Effector memory CD4-positive, alpha-beta T cell (primary cell): ENCODE measurements at places on chromosomes 1 and 21.

GRCh38 chr1:202237052-202237451 is 43.5 kb downstream of the LGR6 start:
- no peak overlapping the region for H3K4me3 ChIP-seq
- H3K4me1 ChIP-seq, result no peaks in the 10 kb centered on the region
- H3K27ac ChIP-seq, result no peak overlapping the region

GRCh38 chr21:17853393-17854275 is 34.5 kb upstream of the C21orf91 start:
- no peaks in the 10 kb centered on the region for H3K36me3 ChIP-seq
- DNase-seq, result no peak
- H3K4me3 ChIP-seq, result no peak overlapping the region

DNA sequence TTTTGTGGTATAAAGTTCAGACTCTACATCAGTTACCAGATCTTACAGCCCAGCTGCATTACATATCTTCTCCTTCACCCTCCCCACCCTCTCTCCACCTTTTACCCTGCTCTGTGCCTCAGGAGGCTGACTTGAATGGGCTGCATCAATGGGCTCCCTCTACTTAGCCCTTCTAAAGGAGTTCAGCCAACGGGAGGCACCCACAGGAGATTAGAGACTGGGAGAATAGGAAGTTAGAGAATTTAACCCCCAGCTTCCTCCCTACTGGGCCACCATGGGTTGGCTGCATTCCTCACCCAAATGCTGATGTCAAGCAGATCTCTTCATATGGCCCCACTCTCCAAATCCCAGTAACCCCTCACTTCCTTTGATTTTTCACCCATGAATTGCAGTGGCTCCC is 17.1 kb upstream of the DUSP23 start:
- no peak for DNase-seq
- H3K4me3 ChIP-seq, result no peak overlapping the region
- no peaks in the 10 kb centered on the region for H3K4me1 ChIP-seq
- H3K27ac ChIP-seq, result no peak overlapping the region

DNA sequence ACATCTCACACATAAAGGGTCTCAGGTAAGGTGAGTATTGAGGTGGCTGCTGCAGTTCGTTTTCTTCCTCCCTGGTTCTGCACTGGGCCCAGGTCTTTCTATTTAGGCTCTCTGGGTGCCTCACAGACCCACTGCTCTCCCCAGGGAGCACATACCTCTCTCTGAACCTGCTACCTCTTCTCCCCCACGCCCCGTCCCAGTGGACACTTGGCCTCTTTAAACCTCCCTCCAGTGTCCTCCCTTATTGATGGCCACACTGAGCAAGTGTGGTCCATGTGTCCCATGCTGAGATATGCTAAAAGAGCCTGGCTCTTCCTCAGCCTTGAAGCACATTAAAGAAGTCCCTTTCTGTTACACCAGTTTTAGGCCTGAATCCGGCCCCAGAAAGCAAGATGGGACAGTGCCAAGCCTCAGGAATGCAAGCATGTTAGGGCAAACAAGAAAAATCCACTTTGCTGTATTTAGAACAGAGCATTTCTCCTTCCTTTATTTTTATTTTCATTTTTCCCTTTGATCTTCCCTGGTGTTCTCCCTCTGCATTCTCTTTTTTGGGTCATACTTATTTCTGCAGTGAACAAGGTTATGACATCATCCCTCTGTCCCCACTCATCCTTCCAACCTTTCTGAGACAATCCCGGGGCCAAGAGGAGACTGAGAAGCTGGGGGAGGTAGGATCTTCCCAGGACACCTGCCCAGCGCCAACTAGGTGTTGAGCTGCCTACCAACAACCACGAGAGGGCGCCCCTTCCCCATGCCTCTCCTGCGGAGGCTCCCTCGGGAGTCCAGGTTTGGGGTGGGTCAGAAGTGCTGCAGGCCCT is 5.0 kb upstream of the CHI3L2 start:
- H3K27ac ChIP-seq, result peak overlapping the region; percentile 72
- H3K4me3 ChIP-seq, result peak overlapping the region; percentile 28
- no peaks in the 10 kb centered on the region for H3K27me3 ChIP-seq
- DNase-seq, result peak; percentile 45

DNA sequence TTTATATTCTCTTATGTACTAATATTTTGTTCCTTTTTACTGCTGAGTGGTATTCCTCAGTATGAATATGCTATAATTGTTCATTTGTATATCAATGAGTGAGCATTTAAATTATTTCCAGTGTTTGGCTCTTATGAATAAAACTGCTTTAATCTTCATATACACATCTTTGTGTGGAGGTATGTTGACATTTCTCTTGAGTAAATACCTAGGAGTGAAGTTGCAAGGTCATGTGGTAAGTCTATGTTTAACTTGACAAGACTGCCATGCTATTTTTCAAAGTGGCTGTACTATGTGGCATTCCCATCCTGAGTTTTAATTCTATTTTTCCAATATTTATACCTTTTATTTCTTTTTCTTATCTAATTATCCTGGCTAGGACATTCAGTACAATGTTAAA is 124.2 kb downstream of the ADSS2 start:
- DNase-seq, result no peak
- no peaks in the 10 kb centered on the region for H3K36me3 ChIP-seq
- H3K27me3 ChIP-seq, result no peaks in the 10 kb centered on the region
- no peak overlapping the region for H3K4me3 ChIP-seq

- no peak for DNase-seq
- H3K4me1 ChIP-seq, result peaks cover 54% of the 10 kb centered on the region
- no peaks in the 10 kb centered on the region for H3K36me3 ChIP-seq
- H3K27ac ChIP-seq, result peak overlapping the region; percentile 76
- no peaks in the 10 kb centered on the region for H3K27me3 ChIP-seq
- H3K4me3 ChIP-seq, result peak overlapping the region; percentile 85
Observed at GRCh38 chr1:211329764-211330201, 3.1 kb downstream of the TRAF5 start.

DNA sequence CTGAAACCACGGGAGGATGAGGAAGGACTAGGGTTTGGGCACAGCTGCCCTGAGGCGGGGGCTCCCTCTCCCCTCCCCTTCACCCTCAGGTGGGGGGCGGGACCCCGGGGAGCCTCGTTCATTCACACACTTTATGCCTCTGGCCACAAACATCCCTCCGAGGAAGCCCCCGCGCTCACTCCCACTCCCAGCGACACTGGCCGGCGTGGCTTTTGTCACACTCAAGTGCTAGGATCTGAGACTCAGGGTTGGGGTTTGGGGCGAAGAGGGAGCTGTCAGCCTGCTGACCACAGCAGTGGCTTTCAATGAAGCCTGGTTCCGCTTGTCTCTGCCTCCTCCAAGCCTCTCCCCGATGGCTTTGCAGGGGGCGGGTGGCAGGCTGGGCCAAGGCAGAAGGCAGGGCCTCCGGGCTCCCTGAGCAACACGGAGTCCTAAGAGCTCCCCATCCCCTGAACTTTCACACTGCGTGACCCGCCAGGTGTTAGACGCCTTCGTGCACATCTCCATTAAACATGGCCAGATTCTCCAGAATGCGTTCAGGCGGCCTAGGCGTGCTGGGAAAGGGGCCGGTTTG is 178.1 kb downstream of the NPHP4 start:
- H3K4me3 ChIP-seq, result no peak overlapping the region
- DNase-seq, result no peak
- no peaks in the 10 kb centered on the region for H3K36me3 ChIP-seq
- no peak overlapping the region for H3K27ac ChIP-seq
- peaks cover 8% of the 10 kb centered on the region for H3K27me3 ChIP-seq
- H3K4me1 ChIP-seq, result no peaks in the 10 kb centered on the region

DNA sequence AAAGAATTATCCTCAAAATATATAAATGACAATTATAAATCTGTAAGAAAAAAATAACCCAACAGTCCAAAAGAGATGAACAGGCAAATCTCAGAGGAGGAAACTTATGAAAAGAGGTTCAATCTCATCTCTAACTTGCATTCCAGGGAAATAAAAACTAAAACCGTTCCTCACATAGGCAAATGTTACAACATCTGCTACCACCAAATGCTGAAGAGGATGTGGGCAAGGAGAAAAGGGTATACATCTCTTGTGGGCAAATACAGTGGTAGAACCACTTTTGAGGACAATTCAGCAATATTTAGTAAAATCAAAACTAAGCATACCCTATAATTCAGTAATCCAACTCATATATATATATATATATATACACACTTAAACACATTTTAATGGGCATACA is 33.7 kb upstream of the SGIP1 start:
- H3K27ac ChIP-seq, result no peak overlapping the region
- DNase-seq, result no peak
- H3K27me3 ChIP-seq, result no peaks in the 10 kb centered on the region
- no peak overlapping the region for H3K4me3 ChIP-seq

- no peaks in the 10 kb centered on the region for H3K27me3 ChIP-seq
- no peak overlapping the region for H3K4me3 ChIP-seq
- H3K27ac ChIP-seq, result no peak overlapping the region
Observed at GRCh38 chr1:94716965-94717364, 103.2 kb upstream of the SLC44A3 start.

DNA sequence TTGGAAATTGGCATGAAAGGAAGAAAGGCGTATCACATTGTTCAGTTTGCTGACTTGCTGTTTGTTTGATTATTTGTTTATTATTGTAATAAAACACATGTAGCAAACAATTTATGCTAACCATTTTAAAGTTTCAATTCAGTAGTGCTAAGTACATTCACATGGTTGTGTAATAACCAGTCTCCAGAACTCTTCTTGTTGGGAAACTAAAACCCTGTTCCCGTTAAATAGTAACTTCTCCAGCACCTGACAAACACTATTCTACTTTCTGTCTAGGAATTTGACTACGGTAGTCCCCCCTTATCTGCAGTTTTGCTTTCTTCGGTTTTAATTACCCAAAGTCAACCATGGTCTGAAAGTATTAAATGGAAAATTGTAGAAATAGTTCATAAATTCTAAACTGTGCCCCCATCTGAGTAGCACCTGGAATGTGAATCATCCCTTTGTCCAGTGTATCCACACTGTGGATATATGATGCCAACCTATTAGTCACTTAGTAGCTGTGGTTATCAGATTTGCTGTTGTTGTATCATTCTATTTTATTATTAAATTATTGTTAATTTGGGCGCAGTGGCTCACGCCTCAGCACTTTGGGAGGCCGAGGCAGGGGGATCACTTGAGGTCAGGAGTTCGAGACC is 5.5 kb downstream of the MORC3 start:
- no peaks in the 10 kb centered on the region for H3K27me3 ChIP-seq
- no peak for DNase-seq
- H3K36me3 ChIP-seq, result peaks cover 16% of the 10 kb centered on the region
- H3K4me3 ChIP-seq, result no peak overlapping the region
- no peak overlapping the region for H3K27ac ChIP-seq
- H3K4me1 ChIP-seq, result peaks cover 27% of the 10 kb centered on the region

DNA sequence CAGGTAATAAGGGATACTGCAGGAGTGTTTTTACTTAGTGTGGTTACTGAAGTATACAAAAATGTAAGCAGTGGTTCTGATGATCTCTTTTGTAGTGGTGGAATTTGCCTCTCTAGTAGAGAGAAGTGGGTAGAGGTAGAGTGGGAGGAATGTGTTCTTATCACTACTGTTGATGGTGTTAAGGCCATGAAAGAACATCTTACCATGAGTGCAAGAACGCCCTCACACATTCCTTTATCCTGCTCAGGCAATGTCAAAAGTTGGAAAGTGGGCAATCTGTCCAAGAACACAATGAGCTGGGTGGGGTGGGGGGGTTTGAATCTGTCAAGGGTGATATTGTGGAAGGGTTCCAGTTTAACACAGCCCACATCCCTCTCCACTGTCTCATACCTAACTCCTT is 78.6 kb downstream of the TTLL7 start:
- no peak overlapping the region for H3K4me3 ChIP-seq
- no peaks in the 10 kb centered on the region for H3K27me3 ChIP-seq
- no peaks in the 10 kb centered on the region for H3K4me1 ChIP-seq

DNA sequence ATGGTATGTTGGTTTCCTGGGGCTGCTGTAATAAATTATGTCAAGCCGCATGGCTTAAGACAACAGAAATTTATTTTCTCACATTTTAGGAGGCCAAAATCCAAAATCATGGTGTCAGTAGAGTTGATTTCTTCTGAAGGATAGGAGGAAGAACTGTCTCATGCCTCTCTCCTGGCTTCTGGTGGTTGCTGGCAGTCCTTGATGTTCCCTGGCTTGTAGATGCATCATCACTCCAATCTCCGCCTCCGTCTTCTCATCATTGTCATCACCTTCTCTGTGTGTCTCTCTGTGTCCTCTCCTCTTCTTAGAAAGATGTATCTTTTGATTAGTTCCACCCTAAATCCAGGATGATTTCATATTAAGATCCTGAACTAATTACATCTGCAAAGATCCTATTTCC is 124.7 kb upstream of the CTTNBP2NL start:
- no peak overlapping the region for H3K27ac ChIP-seq
- H3K4me1 ChIP-seq, result no peaks in the 10 kb centered on the region
- DNase-seq, result no peak
- no peaks in the 10 kb centered on the region for H3K36me3 ChIP-seq
- H3K4me3 ChIP-seq, result no peak overlapping the region

DNA sequence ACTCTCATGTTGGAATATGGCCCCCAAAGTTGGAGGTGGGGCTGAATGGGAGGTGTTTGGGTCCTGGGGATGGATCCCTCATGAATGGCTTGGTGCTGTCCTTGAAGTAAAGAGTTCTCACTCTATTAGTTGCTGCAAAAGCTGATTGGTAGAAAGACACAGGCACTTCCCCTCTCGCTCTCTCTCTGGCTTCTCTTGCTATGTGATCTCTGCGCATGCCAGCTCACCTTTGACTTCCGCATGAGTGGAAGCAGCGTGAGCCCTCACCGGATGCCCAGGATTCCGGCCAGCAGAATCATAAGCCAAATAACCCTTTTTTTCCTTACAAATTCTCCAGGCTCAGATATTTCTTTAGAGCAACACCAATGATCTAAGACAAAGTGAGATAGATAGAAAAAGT is 20.9 kb upstream of the CCSAP start:
- no peaks in the 10 kb centered on the region for H3K27me3 ChIP-seq
- H3K36me3 ChIP-seq, result no peaks in the 10 kb centered on the region
- H3K4me1 ChIP-seq, result no peaks in the 10 kb centered on the region
- DNase-seq, result no peak
- H3K4me3 ChIP-seq, result no peak overlapping the region

- no peak overlapping the region for H3K27ac ChIP-seq
- DNase-seq, result no peak
- no peaks in the 10 kb centered on the region for H3K4me1 ChIP-seq
- H3K36me3 ChIP-seq, result no peaks in the 10 kb centered on the region
- H3K27me3 ChIP-seq, result no peaks in the 10 kb centered on the region
Observed at GRCh38 chr1:189623336-189623735, 854.3 kb downstream of the BRINP3 start.

GRCh38 chr1:37662031-37662755 is 27.5 kb upstream of the RSPO1 start:
- H3K27ac ChIP-seq, result no peak overlapping the region
- no peak overlapping the region for H3K4me3 ChIP-seq
- no peaks in the 10 kb centered on the region for H3K4me1 ChIP-seq
- DNase-seq, result no peak

DNA sequence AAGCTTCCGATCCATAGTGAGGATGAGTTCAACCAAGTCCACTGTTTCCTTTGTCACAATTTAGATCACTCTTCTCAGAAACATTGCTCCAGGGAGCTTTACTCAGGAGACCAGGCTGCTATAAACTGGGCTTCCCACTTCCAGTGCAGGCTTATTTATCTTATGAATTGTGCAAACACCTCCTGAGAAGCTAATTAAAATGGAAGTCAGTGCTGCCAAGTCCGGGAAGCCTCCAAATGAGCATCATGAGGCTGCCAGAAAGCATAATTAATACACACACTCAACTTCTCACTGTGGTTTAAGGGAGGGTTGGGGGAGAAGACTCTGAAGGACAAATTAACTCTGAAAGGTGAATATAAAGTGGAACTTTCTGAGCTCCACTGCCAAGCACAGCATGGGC is 145.0 kb upstream of the SGIP1 start:
- DNase-seq, result no peak
- H3K27me3 ChIP-seq, result no peaks in the 10 kb centered on the region
- H3K4me1 ChIP-seq, result no peaks in the 10 kb centered on the region
- H3K4me3 ChIP-seq, result no peak overlapping the region
- no peak overlapping the region for H3K27ac ChIP-seq
